Central memory CD4-positive, alpha-beta T cell (primary cell): ENCODE measurements at places on chromosomes 1 and 21.
A peak's percentile ranks its signal among the peaks of the same experiment; 100 is the strongest.

- no peak for DNase-seq
Measured at GRCh38 chr1:1601564-1602303, 1.8 kb upstream of the FNDC10 start.

GRCh38 chr1:68363339-68363738, 86.4 kb downstream of the RPE65 start:
- no peak for DNase-seq

GRCh38 chr1:96425382-96426129, 296.0 kb upstream of the PTBP2 start:
- no peak for DNase-seq

DNA sequence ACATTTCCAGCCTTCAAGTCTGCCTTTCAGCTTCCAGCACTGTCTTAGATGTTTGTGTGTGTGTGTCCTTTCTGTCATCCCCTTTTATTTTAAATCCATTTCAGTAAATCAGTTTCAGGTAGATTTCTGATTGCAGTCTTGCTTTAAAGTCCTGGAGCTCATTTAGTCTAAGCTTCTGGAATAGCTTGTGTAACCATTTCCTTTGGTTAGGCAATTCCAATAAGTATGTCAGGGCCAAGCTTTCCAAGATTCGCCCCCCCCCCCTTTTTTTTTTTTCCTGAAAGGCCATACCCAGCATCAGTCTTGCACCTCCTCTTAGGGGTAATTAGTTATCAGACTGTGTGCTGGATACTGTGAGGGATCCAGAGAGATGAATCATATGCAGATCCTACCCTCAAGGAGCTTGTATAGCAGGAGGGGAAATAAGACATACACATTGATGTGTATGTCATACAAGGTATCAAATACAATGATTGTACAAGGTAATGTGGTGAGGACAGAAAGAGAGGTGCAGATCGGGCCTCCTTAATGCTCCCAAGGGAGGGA, 41.3 kb downstream of the NFYC start:
- DNase-seq, result no peak

GRCh38 chr1:226185141-226186036, 1.2 kb downstream of the ACBD3 start:
- DNase-seq, result no peak

DNA sequence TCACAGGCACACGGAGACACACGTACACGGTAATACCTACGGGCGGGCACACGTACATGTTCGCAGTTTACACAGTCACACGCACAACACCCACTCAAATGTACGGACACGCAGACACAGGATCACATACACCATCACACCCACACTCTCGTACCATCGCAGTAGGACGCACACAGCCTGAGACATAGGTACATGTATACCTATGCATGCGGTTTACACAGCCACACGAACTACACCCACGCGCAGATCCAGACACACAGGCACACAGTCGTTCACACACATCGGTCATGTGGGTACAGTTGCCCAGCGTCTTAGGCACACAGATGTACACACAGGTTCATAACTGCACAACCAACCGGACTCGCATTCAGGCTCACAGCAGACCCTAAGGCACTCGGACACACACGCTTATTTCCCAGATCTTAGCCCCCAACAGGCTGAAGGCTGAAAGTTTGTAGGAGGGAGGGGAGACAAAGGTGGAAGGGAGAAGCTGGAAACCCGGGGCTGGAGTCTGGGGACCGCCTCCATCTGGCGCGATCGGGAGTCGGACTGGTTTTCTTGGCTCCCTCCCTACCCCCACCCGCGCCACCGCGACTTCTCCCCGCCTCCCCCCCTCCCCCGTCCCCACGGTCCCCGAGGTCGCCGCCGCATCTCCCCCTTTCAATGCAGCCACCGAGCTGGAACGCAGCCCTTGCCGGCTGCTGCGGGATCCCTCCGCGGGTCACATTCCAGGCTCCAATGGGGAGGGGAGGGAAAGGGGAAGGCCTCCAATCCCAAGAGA, 51.9 kb upstream of the SYNC start:
- DNase-seq, result peak; percentile 43

DNA sequence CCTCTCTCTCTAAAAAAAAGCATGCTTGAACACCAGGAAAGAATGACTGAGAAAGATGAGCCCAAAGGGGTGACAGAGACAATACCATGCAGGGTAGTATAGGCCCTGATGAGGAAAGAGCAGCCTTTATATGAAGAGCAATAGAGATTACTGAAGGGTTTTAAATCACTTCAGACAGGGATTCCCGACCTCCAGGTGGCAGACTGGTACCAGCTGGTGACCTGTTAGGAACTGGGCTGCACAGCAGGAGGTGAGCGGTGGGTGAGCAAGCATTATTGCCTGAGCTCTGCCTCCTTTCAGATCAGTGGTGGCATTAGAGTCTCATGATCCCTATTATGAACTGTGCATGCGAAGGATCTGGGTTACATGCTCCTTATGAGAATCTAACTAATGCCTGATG, 30.8 kb upstream of the GTF2B start:
- DNase-seq, result no peak
